Mammary epithelial cell (primary cell): ENCODE measurements at places on chromosomes 5 and 9. TPM values are rescaled to one million over a fixed set of nuclear protein-coding genes. Genes with fewer than 3 reads are reported as not detected.

BARHL1 gene
- not detected for polyA plus RNA-seq

IPO11 gene
- 21.2 TPM for polyA plus RNA-seq

FGD3 gene
- polyA plus RNA-seq, result 0.14 TPM

MATR3 gene
- 62.8 TPM for polyA plus RNA-seq

DNA sequence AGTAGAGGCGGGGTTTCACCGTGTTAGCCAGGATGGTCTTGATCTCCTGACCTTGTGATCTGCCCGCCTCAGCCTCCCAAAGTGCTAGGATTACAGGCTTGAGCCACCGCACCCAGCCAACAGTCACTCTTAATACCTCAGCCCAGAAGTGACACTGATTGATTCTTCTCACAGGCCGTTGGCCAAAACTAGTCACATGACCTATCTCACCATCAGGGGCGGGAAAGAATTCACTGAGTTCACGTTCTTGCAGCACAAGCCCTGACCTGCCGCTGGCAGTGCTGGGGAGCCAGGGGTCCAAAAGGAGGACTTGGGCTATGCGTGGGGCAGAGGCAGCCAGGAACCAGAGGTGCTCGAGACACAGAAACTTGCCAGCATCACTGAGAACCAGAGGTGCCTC, 55.0 kb upstream of the CPLX2 start:
- DNase-seq, result peak; percentile 23

DNA sequence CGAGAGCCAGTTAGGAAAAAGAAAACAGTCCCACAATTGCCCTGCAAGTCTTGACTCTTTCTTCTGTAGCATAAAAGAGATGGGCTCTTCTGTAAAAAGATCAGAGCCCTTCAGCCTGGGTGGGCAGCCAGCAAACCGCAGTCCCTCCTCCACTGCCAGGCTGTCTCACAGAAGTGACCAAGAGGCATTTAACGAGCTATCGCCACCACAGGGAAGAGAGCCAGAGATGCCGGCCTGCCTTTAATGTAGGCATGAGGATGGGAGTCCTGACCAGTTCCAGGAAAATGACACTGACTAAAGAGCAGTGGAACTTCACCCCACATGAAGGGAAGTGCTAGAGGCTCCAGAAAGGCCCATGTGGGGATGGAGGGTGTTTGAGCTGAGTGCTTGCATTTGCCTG, 264.6 kb downstream of the NDUFS4 start:
- DNase-seq, result no peak

GRCh38 chr9:110198357-110198756, 9.6 kb downstream of the C9orf152 start:
- DNase-seq, result no peak

DNA sequence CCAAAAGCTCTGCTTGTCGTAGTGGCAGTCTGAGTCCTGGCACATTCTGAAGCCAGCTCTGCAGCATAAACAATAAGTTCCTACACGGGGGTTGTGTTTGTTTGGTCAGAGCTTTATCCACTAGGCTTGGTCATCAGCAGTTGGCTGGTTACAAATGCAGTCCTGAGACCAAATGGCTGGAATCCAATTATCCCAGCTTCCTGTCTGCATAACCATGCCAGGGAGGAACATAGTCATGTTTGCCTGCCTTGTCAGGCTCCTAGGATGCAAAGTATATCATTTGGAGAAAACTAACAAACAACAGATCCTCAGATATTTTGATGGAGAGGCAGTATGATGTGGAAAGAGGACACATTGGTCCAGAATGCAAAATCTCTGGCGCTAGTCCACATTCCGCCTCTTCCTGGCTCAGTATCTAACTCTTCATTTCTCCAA, 85.8 kb downstream of the FBXO38 start:
- no peak for DNase-seq

- DNase-seq, result peak; percentile 80
These were observed 67.8 kb downstream of the PTCD2 start for GRCh38 chr5:72387985-72388384.

GRCh38 chr5:157486861-157487260, 26.8 kb downstream of the NIPAL4 start:
- DNase-seq, result no peak
